ENCODE measurements at places on chromosomes 11 and 22.

- no peak overlapping the region for H3K4me3 ChIP-seq
- H3K36me3 ChIP-seq, result no peaks in the 10 kb centered on the region
- no peak overlapping the region for H3K27ac ChIP-seq
- peaks cover 5% of the 10 kb centered on the region for H3K4me1 ChIP-seq
- DNase-seq, result peak; percentile 85
Measured at GRCh38 chr22:20013382-20013871, 3.2 kb downstream of the ARVCF start.

- peak within 1 kb of the TSS; percentile 93 for H3K4me3 ChIP-seq
- peaks cover 16% of the 10 kb centered on the region for H3K4me1 ChIP-seq
- no peaks in the 10 kb centered on the region for H3K36me3 ChIP-seq
- H3K27ac ChIP-seq, result no peak within 1 kb of the TSS
- DNase-seq, result peak; percentile 89
Measured at GRCh38 chr11:1763796-1764661, at the start of gene CTSD. Gene CTSD, minus strand, starts transcription at chr11:1763927. Its CDS starts 68 bp downstream, at chr11:1763859.

GRCh38 chr22:24485608-24486007 is 9.5 kb upstream of the UPB1 start:
- no peak for DNase-seq
- H3K4me1 ChIP-seq, result peaks cover 4% of the 10 kb centered on the region
- H3K27ac ChIP-seq, result no peak overlapping the region
- H3K27me3 ChIP-seq, result peaks cover 33% of the 10 kb centered on the region

- DNase-seq, result no peak
- peaks cover 5% of the 10 kb centered on the region for H3K36me3 ChIP-seq
Measured at GRCh38 chr11:120940160-120940848, 83.6 kb upstream of the TBCEL start.

DNA sequence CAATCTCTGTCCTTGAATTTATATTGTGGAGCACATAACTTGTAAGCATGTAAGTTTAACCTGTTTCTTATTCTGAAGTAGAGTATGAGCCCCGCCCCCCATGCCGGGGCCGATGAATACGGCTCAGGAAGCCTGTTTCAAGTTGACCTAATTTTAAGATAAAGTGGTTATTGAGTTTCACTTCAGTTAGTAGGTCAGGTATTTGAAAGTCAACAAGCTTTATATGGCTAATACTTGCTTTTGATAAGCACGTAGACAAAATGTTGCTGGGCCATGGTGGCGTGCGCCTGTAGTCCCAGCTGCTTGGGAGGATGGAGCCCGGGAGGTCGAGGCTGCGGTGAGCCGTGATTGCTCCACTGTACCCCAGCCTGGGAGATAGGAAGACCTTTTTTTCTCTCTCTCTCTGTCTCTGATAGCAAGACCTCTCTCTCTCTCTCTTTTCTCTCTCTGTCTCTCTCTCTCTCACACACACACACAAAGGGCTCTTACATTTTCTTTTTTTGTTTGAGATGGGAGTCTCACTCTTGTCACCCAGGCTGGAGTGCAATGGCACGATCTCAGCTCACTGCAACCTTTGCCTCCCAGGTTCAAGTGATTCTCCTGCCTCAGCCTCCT is 14.4 kb downstream of the YWHAH start:
- peaks cover under 1% of the 10 kb centered on the region for H3K27me3 ChIP-seq
- peaks cover 8% of the 10 kb centered on the region for H3K4me1 ChIP-seq
- peaks cover 47% of the 10 kb centered on the region for H3K36me3 ChIP-seq
- DNase-seq, result no peak

GRCh38 chr11:44775366-44775984 is 48.7 kb downstream of the TSPAN18 start:
- H3K36me3 ChIP-seq, result no peaks in the 10 kb centered on the region
- DNase-seq, result peak; percentile 57
- no peak overlapping the region for H3K4me3 ChIP-seq

DNA sequence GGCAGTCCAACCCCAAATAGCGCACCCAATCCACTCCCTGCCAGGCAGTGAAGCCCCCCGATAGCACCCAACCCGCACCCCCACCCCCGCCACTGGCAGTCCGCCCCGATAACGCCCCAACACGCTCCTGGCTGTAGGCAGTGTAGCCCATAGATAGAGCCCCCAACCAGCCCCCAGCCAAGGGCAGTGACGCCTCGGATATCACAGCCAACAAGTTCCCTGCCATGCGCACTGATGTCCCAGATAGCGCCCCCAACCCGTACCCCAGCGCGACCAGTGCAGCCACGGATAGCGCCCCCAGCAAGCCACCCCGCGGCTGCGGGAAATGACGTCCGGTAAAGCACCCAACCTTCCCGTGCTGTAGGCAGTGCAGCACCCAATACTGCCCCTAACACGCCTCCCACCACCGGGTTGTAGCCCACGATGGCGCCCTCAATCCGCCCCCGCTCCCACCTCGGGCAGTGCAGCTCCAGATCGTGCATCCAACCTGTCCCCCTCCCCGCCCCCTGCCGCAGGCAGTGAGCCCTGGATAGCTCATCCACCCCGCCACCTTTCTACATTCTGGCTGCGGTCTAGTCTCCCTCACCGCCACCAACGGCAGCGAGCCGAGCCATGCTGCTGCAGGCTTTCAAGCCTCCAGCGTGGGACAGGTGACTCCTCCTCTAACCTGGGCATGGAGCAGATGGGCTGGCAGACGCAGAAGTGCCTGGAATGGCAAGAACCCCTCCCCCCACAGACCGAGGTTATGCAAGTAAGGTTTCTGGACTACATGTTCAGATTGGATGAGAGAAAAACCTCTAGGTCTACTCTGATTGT is 625 bp downstream of the RFPL2 start:
- DNase-seq, result peak; percentile 47
- H3K36me3 ChIP-seq, result no peaks in the 10 kb centered on the region
- H3K27ac ChIP-seq, result no peak overlapping the region
- H3K4me1 ChIP-seq, result peaks cover 31% of the 10 kb centered on the region
- peak overlapping the region; percentile 87 for H3K4me3 ChIP-seq
- H3K27me3 ChIP-seq, result peaks cover 79% of the 10 kb centered on the region

GRCh38 chr11:4916581-4916980 is 2.6 kb downstream of the OR51G2 start:
- DNase-seq, result no peak
- H3K36me3 ChIP-seq, result no peaks in the 10 kb centered on the region
- peaks cover 6% of the 10 kb centered on the region for H3K27me3 ChIP-seq
- no peak overlapping the region for H3K27ac ChIP-seq
- peaks cover 6% of the 10 kb centered on the region for H3K4me1 ChIP-seq

DNA sequence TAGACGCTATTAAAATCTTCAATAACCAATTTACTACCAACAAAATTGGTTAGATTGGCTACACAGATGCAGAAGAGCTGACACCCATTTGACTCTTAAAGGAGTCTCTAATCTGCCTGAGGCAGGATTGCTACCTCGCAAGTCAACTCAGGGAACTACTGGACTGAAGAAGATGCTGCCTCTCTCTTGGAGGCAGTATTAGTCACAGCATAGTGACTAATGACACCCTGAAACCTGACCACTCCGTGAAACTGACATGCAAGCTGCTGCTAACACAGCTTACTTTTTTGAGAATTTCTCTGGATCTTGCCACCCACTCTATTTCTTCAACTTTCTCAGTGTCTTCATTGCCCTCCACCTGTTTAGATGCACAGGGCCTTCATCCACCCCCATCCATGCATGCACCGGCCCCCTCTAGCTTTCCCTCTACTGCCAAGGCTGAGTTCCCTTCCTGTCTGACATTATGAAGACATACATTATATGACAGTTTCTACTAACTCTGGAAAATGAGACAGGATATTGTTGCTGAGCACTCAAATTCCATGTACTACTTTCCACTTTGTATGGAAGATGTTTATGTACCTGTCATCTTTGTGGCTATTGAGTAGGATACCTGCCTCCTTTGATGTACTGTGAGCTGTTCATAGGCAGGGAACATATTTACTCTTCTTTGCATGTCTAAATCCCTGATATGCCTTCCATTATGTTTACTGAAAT is 183.2 kb downstream of the MSANTD4 start:
- H3K4me3 ChIP-seq, result no peak overlapping the region
- H3K27ac ChIP-seq, result no peak overlapping the region
- no peaks in the 10 kb centered on the region for H3K36me3 ChIP-seq

- H3K27ac ChIP-seq, result no peak overlapping the region
- no peak overlapping the region for H3K4me3 ChIP-seq
- H3K4me1 ChIP-seq, result no peaks in the 10 kb centered on the region
- H3K36me3 ChIP-seq, result peaks cover 45% of the 10 kb centered on the region
- no peak for DNase-seq
Measured at GRCh38 chr11:82830746-82831145, 69.5 kb downstream of the PRCP start.

- DNase-seq, result no peak
- peaks cover 10% of the 10 kb centered on the region for H3K27me3 ChIP-seq
- peak overlapping the region; percentile 13 for H3K27ac ChIP-seq
- peaks cover 51% of the 10 kb centered on the region for H3K4me1 ChIP-seq
- H3K36me3 ChIP-seq, result peaks cover 22% of the 10 kb centered on the region
Measured at GRCh38 chr22:30425327-30425615, 297 bp upstream of the MTFP1 start.

Measured in nephron progenitor cell (in vitro differentiated cells).